ENCODE measurements at places on chromosomes 4 and X.
A peak's percentile ranks its signal among the peaks of the same experiment; 100 is the strongest.

DNA sequence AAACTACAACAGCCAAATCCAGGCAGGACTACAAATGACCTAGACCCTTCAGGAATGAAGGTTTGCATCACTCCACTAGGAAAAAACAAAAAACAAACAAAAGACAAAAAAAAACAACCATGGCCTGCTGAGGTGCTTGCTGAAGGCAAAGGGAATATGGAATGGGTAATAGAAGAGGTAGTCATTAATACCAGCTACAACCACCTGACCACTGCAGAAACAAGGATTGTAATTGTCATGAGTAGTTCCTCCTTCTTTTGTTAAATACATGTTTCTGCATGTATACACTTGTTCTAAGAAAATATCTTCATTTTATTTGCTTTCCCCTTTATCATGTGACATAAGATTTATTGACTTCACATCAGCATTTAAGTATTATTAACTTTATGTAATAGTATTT is 409.8 kb upstream of the GRID2 start:
- no peak for DNase-seq

- DNase-seq: no peak
These were observed 13.3 kb downstream of the CXCR3 start for GRCh38 chrX:71604796-71605568.

DNA sequence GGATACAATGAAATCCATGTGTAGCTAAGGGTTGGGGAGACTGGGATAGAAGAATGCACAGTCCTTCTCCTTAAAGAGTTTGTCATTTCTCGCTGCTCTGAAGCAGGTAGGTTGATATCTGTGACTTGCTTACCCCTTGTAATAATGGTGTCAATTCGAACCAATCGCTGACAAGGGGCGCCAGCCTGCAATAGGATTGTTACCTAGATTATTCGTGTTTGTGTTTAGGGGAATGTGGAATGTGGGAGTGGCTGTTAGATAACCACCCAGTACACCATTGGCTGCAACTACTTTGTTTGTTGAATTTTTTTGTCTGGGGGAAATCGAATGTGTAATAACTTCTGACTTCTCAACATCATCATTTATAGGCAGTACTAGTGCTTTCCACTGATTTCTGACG is 141.6 kb downstream of the LARP7 start:
- no peak for DNase-seq

DNA sequence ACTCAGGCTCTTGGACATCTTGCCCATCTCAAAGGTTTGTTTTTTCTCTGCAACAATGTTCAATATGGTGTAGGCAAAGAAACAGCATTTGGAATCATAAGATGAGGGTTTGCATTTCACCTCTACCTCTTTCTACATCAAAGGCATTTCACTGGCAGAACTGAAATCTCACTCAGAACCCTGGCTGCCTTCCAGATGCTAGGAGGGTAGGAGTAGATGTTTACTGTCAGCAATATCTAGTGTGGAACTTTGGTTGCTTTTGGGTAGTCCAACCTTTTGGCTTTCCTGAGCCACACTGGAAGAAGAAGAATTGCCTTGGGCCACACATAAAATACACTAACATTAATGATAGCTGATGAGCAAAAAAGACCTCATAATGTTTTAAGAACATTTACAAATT is 297.0 kb upstream of the KLF3 start:
- no peak for DNase-seq

- DNase-seq: no peak
These were observed 1.0 kb upstream of the DAPP1 start for GRCh38 chr4:99815597-99816011.

DNA sequence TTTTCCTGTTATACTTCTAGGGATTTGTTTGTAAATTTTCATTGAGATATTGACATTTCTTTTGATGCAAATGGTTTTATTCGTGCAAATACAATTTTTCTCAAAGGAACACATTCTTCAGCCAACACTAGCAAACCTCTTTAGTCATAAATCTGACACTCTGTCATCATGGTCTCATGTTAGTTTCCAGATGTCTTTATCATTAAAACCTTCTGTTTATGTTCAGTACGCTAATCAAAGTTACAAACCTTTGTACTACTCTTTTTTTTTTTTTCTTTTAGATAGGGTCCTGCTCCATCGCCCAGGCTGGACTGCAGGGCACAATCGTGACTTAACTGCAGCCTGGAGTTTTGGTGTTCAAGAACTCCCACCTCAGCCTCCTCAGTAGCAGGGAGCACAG is 7.1 kb downstream of the SLC25A31 start:
- no peak for DNase-seq

DNA sequence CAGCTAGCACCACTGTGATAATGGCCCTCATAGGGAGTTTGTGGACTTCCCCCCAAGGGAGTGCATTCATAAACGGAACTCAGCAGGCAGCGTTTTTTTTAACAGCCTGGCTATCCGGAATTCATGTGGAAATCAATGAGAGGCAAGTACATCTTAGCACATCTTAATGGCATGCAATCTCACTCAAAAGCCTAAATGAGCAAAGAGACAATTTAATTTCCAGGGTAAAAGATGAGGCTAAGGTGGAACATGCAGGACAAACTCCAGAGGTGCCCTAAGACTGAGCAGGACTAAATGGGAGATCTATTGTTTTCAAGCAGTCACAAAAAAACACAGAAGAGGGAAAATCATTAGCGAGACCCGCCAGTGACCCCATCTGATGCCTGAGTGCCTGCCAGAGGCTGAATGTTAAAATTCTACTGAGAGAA is 243.5 kb upstream of the KCNIP4 start:
- peak; percentile 12 for DNase-seq

DNA sequence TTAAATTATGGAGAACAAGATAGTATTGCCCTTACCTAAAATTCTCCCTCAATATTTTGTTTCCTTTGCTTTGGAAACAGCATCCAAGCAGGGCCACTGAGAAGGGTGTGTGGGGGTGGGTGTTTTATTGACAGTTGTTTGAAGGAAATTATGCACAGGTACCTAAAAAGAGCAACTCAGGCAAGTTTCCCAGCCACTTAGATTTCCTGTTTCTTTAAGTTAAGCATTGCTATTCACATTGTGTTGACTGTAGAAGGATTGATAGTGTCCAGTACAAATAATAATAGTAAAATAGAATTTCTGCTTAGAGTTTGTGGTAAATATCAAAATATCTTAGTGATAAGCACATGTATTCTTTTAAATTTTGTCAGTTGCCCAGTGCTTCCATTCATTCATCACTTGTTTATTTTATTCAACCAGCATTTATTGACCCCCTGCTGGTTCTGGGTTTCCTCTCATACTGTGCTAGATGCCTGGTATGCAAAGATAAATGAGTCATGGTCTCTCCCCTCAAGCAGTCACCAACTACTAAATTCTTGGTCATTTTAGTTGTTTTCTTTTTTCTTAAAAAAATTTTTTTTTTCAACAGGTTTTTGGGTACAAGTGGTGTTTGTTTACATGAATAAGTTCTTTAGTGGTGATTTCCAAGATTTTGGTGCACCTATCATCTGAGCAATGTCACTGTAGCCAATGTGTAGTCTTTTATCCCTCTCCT is 50.0 kb downstream of the GALNT7 start:
- DNase-seq: no peak

DNA sequence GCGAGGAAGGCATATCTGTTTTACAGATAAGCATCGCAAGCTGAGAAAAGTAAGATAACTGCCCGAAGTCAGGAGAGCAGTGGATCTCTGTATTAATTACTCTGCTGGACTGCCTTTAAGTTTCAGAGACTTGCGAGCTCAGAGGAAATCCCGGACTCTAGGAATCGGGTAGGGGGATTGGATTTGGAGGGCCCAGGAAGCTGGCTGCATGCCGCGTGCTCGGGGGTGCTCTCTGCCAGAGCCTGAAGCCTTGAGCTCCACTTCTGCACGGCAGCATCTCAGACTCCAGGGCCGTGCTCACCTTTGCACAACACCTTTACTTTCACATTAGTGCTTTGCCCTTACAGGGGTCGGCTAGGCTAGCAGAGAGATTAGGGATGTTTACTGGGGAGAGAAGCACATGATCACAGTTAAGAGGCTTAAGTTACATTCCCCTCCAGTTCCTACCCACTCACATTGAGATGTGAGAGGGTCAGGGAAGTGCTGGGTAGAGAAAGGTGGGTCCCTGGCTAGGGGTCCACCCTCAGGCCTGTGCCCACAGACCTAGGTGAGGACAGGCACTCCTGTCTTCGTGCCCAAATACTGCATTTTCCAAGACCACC is 57.0 kb downstream of the TRIML1 start:
- DNase-seq: no peak

DNA sequence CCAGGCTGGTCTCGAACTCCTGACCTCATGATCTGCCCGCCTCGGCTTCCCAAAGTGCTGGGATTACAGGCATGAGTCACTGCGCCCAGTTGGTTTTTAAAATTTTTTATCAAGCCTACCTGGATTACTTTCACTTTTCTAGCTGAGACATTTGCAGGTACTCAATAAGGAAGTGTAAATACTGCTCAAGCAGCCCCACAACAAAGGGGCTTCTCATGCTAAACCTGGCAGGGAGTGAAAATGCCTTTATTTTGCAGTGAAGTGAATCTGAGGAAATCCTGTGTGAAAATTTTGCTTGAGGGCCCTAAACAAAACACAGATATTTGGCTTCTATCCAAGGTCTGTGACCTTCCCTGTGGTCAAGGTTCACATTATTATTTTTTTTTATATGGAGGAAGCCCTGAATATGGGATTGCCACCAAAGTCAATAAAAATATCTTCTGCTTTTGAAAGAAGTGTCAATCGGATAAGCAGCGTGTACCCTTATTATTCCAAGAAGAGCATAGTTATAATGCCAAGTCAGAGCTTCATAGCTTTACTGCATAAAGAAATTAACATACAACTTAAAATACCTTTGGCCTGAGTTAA is 481.0 kb downstream of the SH2D1A start:
- no peak for DNase-seq

- DNase-seq: no peak
These were observed 21.7 kb upstream of the GPM6A start for GRCh38 chr4:175833574-175834311.
